ENCODE measurements at places on chromosomes 12 and 14.

DNA sequence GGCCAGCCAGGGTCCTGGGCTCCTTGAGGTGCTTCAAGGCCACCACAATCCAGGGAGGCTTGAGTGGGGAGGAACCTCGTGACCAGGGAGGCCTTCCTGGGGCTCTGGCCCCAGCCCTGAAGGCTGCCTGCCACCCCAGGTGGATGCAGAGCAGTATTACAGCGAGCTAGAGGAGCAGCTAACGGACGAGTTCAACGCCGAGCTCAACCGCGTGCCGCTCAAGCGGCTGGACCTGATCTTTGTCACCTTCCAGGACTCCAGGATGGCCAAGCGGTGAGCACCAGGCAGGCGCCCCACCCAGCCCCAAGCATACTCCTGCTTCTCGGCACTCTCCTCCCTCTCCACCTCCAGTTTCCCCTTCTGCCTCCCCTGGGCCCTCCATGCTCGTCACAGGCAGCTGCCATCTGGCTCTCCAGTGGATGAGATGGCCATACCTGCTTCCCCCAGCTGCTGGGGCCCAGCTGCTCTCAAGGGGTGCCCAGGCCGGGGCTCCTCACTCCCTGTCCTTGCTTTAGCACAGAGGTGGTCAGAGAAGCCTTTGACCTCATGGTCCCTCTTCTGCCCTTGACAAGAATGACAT lies 30.6 kb downstream of the NGB start:
- DNase-seq, result no peak

DNA sequence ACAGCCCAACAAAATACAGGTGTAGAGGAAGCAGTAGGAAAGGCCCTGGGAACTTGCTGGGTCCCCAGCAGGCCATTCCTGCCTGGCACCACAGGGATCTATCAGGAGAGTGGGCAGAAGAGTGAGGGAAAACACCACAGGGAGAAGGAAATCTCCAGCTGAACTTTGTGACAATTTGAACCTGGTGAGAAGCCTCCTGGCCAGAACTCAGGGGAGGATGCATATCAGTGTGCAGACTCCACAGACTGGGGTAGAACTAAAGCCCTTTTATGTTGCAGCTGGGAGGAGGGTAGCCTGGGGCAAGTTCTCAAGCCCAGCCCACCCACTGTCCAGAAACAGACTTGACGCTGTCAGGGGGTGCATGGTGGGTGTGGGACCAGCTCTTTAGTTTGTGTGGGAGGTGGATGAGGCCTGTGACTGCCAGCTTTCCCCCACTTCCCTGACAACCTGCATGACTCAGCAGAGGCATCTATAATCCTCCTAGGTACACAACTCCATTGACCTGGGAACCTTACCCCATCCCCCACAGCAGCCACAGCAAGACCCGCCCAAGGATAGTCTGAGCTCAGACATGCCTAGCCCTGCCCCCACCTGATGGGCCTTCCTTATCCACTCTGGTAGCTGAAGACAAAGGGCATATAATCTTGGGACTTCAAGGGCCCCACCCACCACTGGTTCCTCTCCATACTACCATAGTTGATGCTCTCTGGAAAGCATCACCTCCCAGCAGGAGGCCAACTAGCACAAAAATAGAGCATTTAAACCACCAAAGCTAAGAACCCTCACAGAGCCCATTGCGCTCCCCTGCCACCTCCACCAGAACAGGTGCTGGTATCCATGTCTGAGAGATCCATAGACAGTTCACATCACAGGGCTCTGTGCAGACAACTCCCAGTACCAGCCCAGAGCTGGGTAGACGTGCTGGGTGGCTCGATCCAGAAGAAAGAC lies 28.9 kb downstream of the PNN start:
- no peak for DNase-seq

- no peak for DNase-seq
Observed at GRCh38 chr12:22437031-22437806, 102.7 kb upstream of the ST8SIA1 start.

DNA sequence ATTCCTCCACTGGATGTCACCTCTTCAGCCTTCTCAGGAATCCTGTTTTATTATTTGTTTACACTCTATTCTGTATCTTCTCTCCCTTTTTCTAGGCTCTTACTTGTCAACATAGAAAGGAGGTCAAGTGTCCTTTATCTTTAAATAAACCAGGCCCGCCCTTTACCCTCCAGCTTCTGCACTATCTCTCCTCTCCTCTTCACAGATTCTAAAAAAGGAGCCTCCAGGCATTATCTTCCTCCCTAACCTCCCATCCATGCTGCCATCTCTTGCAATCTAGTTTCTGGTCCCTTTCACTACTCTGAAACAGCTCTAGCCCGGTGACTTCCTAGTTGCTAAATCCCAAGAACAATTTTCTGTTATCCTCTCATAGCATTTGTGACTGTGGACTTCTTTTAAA lies 24.1 kb upstream of the ARID2 start:
- no peak for DNase-seq

DNA sequence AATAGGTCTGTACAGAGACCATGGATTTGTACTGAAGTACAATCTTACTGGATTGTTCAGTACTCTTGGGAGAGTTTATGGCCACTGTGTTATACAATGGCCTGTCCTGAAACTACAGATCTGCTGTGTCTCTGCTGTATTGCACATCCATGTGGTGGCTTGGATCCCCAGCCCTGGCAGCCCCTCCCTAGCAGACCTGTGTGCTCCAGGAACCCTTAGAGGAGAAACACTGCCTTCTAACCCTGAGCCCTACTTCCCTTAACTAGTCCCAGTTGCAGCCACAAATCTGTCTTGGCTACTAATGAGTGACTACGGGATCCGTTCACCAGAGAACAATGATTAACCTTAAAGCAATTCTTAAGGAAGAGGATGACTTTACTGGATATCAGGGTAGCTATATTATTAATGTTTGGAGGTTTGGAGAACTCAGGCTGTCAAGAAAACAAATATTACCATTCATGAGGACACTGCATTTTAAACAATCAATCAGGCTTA lies 27.7 kb downstream of the RNF34 start:
- DNase-seq, result no peak

DNA sequence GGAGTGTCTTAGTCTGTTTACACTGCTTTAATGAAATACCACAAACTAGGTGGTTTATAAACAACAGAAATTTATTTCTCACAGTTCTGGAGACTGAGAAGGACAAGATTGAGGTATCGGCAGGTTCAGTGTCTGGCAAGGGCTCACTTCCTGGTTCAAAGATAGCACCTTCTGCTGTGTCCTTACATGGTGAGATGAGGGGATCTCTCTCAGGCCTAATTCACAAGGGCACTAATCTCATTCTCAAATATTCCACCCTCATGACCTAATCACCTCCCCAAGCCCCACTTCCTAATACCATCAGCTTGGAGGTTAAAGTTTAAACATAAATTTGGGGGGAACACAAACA lies 35.0 kb upstream of the PLEK2 start:
- DNase-seq, result no peak

GRCh38 chr14:88554457-88555286 lies at the start of gene PTPN21:
TSS of gene PTPN21 (minus strand) at chr14:88555007. CDS start at chr14:88550417, 4,590 bp downstream.
- peak; percentile 45 for DNase-seq

GRCh38 chr14:28754209-28754985 lies 12.2 kb upstream of the FOXG1 start:
- DNase-seq, result no peak

- DNase-seq, result no peak
Observed at GRCh38 chr12:109087250-109087649, 6.0 kb downstream of the ALKBH2 start.

GRCh38 chr14:49934646-49935045 lies 41.8 kb downstream of the ARF6 start:
- DNase-seq, result no peak

DNA sequence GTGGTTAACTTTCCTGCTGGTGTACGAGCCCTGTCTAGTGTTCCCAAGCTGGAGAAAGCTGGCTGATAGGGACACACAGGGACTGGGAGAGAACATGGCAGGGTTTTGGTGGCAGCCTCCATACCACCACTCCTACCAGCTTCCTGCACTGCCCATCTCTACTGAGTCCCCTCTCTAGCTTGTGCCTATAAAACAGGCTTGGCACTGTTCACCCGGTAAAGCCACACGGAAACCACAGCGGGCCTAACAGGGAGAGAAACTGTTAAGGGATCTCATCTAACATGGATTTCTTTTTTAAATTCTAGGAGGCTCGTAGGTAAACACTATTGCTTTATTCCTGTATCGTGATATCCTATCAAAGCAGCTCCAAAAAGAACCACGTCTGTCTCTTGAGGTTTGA lies 204.7 kb downstream of the TTC7B start:
- no peak for DNase-seq

- DNase-seq, result no peak
Observed at GRCh38 chr12:14979468-14979867, 6.6 kb downstream of the PDE6H start.

DNA sequence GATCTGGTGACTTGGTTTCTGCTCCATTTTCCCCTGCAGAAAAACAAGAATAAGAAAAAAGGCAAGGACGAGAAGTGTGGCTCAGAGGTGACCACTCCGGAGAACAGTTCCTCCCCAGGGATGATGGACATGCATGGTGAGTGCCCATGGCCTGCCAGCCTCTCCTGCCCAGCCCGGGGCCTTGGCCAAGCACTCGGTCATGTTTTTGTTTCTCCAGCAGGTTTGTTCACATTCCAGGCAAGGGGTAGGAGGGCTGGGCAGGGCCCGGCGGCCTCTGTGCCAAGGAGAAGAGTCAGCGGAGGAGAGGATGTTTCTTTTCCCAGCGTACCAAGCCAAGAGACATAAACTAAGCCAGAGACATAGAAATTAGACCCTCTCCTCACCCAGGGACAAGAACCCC lies 13.6 kb downstream of the BCL7A start:
- no peak for DNase-seq

DNA sequence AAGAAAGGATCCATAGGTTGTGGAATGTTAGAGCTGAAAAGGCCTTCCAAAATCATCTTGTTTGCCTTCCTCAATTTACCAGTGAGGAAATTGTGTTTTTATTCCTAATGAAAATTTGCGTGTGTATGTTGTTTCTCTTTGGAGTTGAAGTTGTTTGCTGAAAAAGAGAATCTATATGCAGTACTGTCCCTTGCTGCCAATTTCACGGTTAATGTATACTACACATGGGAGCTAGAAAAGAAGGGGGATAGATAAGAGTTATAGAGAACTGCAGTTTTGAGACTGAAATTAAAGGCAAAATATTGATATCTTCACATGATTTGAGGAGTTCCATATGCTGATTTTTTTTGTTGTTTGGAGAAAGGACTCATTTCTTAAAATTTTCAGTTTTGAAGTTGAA lies 62.0 kb upstream of the LRTM2 start:
- DNase-seq, result no peak

GRCh38 chr12:52820521-52820920 lies 6.6 kb upstream of the KRT4 start:
- no peak for DNase-seq

- DNase-seq, result peak; percentile 94
Observed at GRCh38 chr14:91114079-91115065, 499 bp downstream of the DGLUCY start.

GRCh38 chr12:111100003-111100402 lies 179.6 kb upstream of the MYL2 start:
- DNase-seq, result no peak

DNA sequence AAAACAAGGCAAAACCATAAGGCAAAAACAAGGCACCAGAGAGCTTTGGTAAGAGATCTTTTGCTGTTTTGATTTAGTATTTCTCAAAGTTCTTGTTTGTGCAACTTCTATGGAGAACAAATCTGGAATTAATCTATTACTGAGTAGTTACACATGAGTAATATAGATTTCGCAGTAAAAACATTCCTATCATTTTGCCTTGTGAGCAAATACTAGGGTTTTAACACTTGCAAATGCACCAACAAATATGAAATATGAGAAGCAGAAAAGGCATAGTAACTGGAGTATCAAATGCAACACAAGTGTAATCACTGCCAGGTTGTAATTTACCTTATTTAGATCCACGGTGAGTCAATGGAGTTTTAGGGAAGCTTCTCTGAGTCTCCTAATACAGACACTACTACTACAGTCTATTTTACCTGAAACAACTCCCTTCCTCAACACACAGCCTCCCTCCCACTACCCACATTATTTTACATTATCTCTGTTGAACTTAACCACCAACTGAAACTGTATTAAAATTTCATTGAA lies 324.1 kb downstream of the FLRT2 start:
- DNase-seq, result no peak

- DNase-seq, result no peak
Observed at GRCh38 chr12:52123487-52124186, 44.1 kb downstream of the SMIM41 start.

DNA sequence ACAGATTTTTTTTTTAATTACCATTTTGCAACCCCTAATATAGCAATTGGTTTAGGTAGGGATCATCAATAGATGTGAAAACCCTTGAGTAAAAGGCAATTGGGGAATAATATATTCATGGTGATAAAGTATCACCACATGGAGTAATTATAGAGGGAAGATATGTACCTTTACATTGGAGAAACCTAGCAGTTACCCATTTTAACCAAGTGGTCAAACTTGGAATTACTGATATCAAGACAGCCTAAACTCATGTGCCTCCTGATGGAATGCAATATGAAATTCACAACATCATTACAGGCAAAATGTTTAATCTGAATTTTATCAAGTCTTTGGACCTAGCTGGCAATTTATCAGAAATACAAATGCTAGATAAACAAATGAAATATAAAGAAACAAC lies 6.7 kb upstream of the SLC10A1 start:
- DNase-seq, result no peak

GRCh38 chr12:57993834-57994233 lies 52.5 kb downstream of the ATP23 start:
- no peak for DNase-seq

DNA sequence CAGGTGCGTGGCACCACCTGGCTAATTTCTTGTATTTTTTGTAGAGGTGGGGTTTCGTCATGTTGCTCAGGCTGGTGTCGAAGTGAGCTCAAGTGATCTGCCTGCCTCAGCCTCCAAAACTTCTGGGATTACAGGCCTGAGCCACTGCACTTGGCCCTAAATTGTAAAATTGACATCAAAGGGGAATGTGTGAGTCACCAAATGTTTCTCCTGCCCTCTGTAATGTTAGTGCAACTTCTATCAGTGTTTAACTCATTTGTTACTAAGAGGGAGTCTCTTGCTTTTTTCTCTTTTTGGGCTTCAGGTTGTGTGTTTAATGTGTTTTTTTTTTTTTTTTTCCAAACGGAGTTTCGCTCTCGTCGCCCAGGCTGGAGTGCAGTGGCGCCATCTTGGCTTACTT lies 2.3 kb downstream of the TULP3 start:
- no peak for DNase-seq

GRCh38 chr12:130780880-130781575 lies 58.0 kb downstream of the STX2 start:
- no peak for DNase-seq

DNA sequence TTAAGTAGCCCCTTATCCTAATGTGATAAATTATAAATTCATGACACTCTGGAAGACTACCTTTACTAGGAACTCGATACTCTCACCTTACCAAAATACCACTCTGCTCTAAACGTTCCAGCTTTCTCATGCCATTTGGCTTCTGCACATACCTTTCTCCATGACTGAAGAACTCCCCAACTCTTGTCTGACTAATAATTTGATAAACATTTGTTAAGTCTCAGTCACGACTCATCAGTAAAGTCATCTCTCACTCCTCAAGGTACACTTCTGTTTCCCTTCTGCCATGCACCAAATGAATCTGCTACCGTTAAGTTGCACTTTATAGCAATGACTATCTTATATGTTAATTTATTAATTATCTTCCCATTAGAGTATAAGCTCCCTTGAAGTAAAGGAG lies 498.3 kb upstream of the NOVA1 start:
- DNase-seq, result no peak

All from caudate nucleus (tissue), 63 donors.